ENCODE measurements at places on chromosomes 5 and 9.

GRCh38 chr9:35563791-35564197 lies 41.3 kb upstream of the TESK1 start:
- peak; percentile 68 for DNase-seq

- no peak for DNase-seq
These were observed 78.9 kb upstream of the RPS23 start for GRCh38 chr5:82356808-82357671.

DNA sequence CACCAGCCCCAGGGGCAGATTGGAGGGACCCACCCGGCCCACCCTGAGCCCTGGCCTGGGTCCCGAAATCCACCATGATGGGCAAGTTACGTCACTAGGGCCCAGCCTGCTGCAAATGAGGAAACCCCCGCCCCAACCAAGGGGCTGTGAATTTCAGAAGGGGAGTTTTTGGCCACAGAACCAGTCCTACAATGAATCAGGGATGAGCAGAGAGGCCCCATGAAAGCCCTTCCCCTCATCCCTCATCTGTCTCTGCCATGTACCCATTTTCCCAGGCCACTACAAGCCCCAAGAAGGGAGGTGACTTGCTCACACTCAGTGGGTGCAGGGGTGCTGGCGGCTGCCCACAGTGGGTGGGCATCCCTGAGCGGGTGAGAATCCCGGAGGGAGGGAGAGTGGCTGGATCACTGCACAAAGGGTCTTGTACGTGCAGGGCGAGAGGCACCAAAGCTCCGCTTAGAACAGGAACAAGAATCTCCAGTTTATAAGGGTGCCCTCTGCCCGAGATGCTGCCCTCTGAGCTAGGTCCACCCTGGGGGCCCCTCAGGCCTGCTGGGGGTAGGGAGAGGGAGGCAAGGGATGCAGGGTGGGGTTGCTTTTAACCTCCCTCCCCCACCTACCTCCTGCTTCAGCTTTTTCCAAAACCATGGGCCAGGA lies 10.4 kb upstream of the TCF7 start:
- no peak for DNase-seq

DNA sequence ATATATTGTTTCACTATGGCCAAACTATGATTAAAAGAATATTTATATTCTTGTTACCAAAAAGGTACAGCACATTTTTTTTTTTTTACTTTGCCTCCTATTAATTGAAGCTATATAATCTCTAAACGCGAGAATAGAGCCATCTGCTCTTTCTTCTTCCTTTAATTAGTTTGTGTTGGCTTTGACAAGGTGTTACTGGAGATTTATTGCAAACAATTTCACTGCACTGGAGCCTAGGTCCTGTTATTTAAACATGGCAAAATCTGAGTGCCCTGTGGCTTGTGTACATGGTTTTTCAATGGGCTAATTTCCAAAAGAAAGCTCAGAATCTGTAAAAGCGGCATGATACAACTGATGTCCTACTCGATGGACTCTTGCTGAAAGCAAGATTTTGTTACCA lies 40.8 kb upstream of the GABRG2 start:
- DNase-seq = no peak

DNA sequence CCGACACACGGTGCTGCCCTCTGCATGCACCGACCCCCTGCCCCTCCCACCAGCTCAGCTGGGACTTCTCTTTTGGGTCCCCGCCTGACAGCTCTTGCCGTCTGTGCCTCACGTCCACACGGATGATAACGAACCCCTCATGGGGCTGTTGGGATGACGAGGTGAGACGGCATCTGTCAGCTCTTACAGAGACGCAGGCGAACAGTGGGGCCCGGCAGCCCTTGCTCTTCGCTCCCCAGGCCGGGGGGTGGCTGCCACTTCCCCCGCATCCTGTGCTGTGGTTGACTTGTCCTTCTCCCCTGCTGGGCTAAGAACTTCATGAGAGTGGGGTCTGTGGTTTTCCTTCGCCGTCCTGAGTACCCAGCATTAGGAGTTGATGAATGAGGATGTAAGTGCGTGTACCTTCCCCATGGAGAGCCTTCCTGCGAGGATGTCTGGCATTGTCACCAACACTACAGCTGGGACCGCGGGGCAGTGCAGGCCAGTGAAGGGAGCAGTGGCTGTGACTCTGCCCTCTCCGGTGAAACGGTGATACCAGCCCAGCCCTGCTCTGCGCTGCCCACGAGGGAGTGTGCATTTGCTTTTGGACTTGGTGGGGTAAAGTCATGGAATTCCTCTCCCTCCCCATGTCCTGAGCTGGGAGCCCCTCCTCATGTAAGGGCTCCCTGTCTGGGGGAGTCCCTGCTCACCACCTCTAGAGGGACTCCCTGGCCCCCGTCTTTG lies 23.2 kb downstream of the HK3 start:
- DNase-seq = no peak

- no peak for DNase-seq
These were observed 15.9 kb upstream of the SLC2A6 start for GRCh38 chr9:133494636-133495326.

DNA sequence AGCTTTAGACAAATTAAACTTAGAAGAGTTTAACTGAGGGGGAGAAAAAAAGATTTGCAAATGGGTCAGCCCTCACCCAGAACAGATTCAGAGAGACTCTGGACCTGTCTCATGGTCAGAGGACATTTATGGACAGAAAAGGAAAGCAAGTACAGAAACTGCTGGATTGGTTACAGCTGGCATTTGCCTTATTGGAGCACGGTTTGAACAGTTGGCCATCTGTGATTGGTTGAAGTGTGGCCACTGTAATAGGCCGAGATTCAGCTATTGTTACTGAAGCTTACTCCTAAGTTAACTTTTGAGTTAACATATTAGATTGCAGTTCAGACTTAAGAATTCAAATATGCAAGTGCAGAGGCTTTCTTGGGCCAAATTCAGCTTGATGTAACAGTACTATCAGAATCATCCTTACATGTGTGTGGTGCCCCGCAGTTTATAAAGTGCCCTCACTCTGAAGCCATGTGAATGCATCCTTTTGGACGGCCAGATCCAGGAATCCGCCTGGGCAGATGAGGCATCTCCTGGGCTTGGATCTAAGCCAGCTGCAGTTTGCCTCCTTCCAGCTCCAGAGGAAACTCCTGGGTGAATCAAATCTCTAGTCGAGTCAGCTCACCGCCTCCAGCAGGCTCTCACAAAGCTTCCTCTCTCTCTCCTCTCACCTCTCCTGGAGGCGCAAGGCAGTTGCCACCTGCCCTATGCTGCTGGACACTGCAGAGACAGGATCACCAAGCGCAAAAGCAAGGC lies 165.2 kb downstream of the ADAMTS12 start:
- no peak for DNase-seq

GRCh38 chr5:160469156-160470144 lies 47.8 kb downstream of the PTTG1 start:
- DNase-seq = no peak

DNA sequence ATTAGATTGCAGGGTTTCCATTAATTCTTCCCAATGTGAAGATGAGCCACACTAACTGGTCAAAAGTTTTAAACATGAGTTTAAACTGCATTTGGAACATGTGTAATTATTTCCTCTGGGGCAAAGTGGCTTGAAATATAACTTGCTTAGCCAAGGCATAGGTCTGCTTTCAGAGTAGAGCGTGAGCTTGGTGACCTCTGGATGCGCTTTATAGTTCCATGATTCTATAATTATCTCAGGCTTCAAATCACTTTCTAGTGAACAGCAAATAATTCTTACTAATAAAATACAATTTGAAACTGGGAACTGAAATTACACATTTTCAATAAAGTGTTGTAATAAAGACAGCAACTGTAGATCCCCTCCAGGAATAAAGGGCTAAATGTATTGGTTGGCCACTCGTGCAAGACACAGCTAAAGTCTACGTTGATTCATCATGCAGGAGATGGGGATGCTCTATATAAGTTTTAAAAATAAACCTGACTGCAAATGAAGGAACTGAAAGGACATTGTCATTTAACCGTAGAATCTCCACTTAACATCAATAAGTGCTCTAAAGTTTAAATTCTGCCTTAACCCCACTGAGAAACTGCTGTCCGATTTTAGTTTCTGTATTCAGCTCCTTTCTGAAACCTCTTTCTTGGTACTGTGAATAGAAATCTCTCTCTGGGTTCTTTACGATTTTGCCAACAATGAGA lies 460.0 kb downstream of the PSAT1 start:
- DNase-seq = no peak

DNA sequence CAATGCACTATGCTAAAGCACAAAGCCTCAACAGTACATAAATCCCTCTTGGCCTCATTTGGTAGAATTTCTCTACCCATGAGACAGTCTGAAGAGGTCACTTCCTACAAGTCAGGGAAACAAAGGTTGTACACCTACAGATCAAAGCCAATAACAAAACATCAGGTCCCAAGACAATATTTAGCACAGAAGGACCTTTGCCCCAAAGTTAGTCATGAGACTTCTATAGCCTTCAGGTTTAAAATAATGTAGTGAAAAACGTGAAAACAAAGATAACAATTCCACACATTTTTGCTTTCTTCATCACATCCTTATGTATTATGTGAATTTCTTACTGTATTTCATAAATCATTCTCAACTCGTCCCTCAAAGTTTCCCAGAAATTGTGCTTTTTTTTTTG lies 15.8 kb downstream of the AFF4 start:
- no peak for DNase-seq

- DNase-seq = peak; percentile 49
These were observed 2.7 kb upstream of the PURA start for GRCh38 chr5:140111011-140111858.

DNA sequence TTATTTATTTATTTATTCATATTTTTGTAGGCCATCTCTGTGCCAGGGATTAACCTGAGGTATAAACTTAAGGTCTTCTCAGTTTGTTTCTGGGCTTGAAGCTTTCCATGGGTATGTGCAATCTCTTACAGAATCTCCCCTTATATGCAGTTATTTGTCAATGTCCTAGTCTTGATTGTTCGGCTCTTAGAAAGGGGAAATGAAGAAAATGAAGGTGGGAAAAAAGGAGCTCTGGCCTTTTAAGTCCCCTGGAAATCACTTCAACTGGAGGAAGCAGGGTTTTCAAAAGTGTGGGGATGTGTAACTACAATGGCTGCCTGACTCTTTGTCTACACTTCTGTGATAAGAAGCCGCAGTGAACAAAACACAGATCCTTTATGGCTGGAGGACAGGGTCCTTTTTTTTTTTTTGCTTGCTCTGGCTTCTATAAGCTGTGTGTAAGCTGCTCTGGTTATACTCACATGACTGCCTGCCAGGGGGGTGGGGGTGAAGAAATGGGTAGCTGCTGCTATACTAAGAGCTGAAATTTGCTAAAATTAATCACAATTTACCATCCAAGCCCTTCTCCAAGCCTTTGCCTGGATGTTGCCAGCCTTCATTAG lies 33.7 kb downstream of the CENPP start:
- peak; percentile 40 for DNase-seq

DNA sequence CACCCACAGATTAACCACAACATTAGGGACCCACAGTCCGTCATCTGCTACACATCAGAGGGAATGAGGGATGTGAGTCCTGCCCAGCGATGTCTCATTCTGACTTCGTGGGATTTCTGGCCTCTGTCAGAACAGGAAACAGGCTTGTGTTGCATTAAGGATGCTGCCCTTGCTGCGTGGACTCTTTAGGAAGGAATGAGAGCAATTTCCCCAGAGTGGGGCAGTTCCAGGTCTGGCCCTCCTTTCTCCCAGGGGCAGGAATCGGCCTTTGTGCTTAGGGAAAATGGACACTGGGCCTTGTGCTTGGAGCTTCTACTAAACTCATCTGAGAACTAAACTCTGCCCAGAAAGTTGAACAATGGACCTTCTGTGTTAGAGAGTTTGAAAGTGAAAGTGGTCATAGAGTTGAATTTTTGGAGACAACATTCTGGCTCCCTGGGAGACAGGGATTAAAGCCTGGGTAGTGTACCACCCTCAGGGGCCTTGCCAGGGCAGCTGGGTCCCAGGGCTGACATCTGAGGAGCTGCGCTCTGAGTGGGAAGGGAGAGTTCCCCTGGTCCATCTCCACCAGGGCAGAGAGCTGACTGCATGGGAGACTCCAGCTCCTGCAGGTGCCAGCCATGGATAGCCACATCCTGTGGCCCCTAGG lies 37.8 kb upstream of the S1PR3 start:
- DNase-seq = no peak

DNA sequence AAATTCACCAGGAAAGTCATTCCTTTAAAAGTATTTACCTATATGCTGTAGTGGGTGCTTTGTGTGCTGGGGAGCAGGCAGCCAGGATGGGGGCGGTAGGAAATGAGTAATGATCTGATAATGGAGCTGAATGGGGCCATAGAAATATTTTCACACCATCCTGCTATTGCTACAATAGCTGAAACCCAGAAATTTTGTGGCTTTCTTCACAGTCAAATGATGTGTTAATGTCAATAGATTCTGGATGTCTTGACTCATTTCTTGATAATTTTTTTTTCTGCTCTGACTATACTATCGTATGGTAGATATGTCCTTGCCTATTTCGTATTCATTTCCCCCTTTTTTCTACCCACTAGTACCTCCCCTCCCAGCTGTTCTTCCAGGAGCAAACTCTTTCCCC lies 59.5 kb downstream of the RORB start:
- DNase-seq = no peak

DNA sequence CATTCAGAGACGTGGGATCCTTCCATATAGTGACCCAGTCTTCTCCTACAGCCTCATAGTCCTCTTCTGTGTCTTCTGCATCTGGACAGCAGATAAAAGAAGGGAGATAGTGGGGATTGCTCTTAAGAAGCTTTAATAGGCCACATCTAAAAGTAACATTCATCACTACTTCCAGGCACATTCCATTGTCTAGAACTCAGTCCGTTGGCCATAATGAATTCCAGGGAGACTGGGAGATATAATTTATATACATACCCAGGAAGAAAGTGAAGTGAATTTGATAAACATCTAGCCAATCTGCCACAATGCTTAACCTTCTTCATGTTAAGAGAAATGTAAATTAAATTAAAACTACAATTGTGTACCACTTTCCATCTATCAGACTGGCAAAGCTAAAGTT lies 22.5 kb upstream of the GLIPR2 start:
- DNase-seq = no peak

GRCh38 chr5:119379942-119380547 lies 24.2 kb downstream of the TNFAIP8 start:
- DNase-seq = no peak

- peak; percentile 74 for DNase-seq
These were observed 66.6 kb downstream of the ZNF474 start for GRCh38 chr5:122195802-122196394.

DNA sequence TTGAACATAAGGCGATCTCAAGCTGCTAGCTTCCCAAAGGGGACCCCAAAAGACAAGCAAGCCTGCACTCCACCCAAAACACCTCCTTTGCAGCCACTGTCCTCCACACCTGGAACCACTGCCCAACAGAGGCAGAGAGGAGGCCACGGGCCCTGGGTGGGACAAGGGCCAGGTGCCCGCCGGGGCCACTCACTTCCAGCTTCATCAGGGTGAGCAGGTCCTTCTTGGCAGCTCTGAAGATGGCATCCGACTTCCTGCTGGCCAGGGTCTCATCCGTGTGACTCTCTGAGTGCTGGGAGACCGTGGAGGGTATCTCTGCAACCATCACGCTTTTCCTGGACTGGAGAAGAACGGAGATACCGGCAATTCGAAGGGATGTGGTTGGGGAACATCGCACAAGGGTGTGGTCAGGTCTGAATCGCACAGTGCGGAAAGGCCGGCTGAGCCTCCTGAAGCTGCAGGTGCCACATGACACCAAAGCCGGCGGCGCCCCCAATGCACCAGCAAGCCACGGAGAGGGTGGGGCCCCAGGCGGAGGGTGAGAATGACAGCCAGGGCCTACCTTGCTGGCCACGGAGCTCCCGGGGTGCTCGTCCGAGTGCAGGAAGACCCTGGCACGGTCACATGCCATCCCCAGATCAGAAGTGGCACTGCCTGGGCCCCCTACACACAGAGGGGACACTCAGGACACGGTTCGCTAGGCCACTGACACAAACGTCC lies 44.6 kb downstream of the PNPLA7 start:
- DNase-seq = no peak

GRCh38 chr9:69332067-69332685 lies 7.2 kb downstream of the ENTREP1 start:
- no peak for DNase-seq

Measured in neural progenitor cell (in vitro differentiated cells).